Fibroblast of the aortic adventitia (primary cell): ENCODE measurements at places on chromosomes 7 and 10. TPM values are rescaled to one million over a fixed set of nuclear protein-coding genes. Genes with fewer than 3 reads are reported as not detected.

The GIMAP4 gene
- total RNA-seq = 0.18 and 1.3 TPM in 2 replicates

The ANKRD30A gene
- total RNA-seq = not detected in 2 replicates

The TRIM50 gene
- total RNA-seq = not detected in 2 replicates

The ACTL6B gene
- not detected in 2 replicates for total RNA-seq

The CNNM1 gene
- total RNA-seq = 0.09 and 0.41 TPM in 2 replicates

The EN2 gene
- under 0.01 TPM in 1 of 2 replicates, not detected in the other for total RNA-seq

The COPG2 gene
- total RNA-seq = 43.7 and 46.9 TPM in 2 replicates

The KCP gene
- total RNA-seq = 0.09 and 1.6 TPM in 2 replicates

The AKR1D1 gene
- total RNA-seq = not detected in 2 replicates

The FAM25A gene
- not detected in 2 replicates for total RNA-seq

The ANKRD7 gene
- 1.4 and 3.9 TPM in 2 replicates for total RNA-seq

The SSC4D gene
- total RNA-seq = 0.36 and 1.5 TPM in 2 replicates

The ECD gene
- 24.0 and 33.3 TPM in 2 replicates for total RNA-seq

The SPDYE17 gene
- total RNA-seq = not detected in 2 replicates

The VSTM2A gene
- total RNA-seq = not detected in 2 replicates

The EGR2 gene
- total RNA-seq = 0.90 TPM in 1 of 2 replicates, not detected in the other

The GRB10 gene
- total RNA-seq = 20.1 and 39.1 TPM in 2 replicates

The HMX3 gene
- total RNA-seq = not detected in 2 replicates

The REPIN1 gene
- total RNA-seq = 33.6 and 40.5 TPM in 2 replicates

The RAB19 gene
- total RNA-seq = not detected in 2 replicates

The SPDYE6 gene
- total RNA-seq = not detected in 2 replicates

The EXOC6 gene
- total RNA-seq = 1.1 and 16.5 TPM in 2 replicates

The C10orf62 gene
- not detected in 2 replicates for total RNA-seq

The NRBF2 gene
- total RNA-seq = 16.6 and 26.6 TPM in 2 replicates

The PDZD7 gene
- total RNA-seq = 0.16 and 0.27 TPM in 2 replicates

The GUSB gene
- 22.3 and 25.9 TPM in 2 replicates for total RNA-seq

The ERCC6 gene
- total RNA-seq = 51.1 and 79.7 TPM in 2 replicates

The COL13A1 gene
- 6.0 and 10.7 TPM in 2 replicates for total RNA-seq

The CALY gene
- total RNA-seq = not detected in 2 replicates

The ARPC1A gene
- total RNA-seq = 85.0 and 253 TPM in 2 replicates

The SPDYE16 gene
- total RNA-seq = 0.09 and 0.33 TPM in 2 replicates

The SMIM30 gene
- total RNA-seq = 25.3 and 124 TPM in 2 replicates

The TIMM23B gene
- 15.8 and 17.2 TPM in 2 replicates for total RNA-seq

The FZD8 gene
- 8.8 and 15.4 TPM in 2 replicates for total RNA-seq

The HYAL4 gene
- total RNA-seq = not detected in 2 replicates

The GNB2 gene
- 38.5 and 89.1 TPM in 2 replicates for total RNA-seq

The SPDYE9 gene
- total RNA-seq = 0.08 TPM in 1 of 2 replicates, not detected in the other

The SERPINE1 gene
- 23.1 and 341 TPM in 2 replicates for total RNA-seq

The SYT15 gene
- under 0.01 and 0.41 TPM in 2 replicates for total RNA-seq

The WDR86 gene
- total RNA-seq = 0.45 and 17.7 TPM in 2 replicates
